ENCODE measurements at places on chromosomes 12 and 14.
A peak's percentile ranks its signal among the peaks of the same experiment; 100 is the strongest.

DNA sequence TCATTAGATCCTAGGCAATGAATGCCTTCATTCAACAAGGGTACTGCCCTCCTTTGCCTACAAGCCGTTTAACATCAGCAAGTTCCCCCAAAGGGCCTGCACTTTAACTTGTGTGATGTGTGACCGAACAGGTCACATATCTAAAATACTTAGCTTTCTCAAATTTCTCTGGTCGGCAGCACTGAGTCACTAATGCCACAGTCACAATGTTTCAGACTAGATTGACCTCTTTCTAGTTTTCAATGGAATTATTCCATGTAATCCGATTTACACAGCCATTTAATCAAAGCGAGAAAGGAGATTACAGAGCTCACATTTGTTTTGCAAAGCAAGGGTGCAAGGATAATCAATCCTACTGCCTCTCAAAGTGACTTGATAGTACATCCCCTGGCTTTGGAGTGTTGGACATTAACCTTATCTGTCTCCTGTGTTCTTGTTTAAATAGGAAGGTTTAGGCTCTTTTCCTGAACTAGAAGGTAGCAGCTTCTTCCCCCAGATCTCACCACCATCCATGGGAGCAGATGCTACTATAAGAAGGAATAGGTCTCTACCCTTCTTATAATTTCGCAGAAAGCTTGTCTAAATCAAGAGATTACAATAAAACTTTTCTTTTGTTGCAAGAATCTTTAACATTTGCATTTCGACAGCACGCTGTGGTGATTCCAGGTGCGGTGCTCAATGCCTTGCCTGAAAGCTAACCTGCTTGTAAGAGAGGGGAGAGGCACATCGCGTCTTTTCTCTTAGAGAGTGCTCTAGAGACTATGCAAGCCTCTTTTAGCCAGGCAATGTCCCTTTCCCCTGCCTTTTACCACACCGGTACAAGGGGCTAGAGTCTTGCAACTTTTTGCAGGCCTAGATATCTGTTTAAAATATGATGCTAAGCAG, 1.8 kb downstream of the KITLG start:
- no peak for DNase-seq

GRCh38 chr12:42749239-42749638, 159.7 kb upstream of the PRICKLE1 start:
- no peak for DNase-seq

DNA sequence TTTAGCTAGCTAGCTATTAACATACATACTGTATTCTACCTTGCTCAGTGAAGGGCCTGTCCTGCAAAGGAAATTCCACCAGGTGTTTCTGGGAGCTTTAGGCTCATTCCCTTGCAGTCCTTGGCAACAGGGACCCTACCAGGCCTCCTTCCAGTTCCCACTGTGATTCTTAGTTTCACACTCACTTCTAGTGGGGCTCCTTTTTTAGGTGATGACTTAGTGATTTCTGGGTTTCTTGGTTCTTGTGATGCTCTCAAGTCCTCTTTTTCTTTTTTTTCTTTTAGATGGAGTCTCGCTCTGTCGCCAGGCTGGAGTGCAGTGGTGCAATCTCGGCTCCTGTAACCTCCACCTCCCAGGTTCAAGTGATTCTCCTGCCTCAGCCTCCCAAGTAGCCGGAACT, 10.4 kb upstream of the STRN3 start:
- DNase-seq: no peak

DNA sequence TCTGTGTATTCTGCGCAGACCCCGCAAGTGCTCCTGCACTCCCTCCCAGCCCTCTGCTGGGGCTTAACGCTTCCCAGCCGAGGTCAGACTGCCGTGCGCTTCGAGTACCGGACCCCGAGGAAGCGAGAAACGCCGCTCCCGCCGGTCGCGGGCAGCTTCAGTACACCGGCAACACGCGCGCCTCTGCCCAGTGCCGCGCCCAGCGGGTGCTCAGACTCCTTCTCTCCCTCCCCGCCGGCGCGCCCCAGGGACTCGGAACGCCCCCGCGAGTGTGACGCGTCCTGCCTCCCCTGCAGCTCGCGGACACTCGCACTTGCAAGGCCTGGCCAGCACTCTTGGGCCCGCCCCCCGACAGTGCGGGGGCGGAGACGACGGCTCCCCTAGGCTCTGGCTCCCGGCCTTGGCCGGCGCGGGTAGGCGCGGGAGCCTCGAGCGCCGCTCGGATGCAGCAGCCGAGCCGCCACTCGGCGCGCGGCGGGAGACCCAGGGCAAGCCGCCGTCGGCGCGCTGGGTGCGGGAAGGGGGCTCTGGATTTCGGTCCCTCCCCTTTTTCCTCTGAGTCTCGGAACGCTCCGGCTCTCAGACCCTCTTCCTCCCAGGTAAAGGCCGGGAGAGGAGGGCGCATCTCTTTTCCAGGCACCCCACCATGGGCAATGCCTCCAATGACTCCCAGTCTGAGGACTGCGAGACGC, at the start of gene PTGER2:
PTGER2 (plus strand) TSS at position 410 of the 692 bp plus-strand sequence; CDS start at position 647, 237 bp downstream.
- DNase-seq: peak; percentile 76

GRCh38 chr14:22375321-22375930, 213.6 kb downstream of the DAD1 start:
- no peak for DNase-seq

All from stimulated activated CD8-positive, alpha-beta memory T cell treated with anti-CD3 and anti-CD28 coated beads, Interleukin-7, amount 100 ng/mL, for 48 hours (primary cell).